K562 (cell line): ENCODE measurements at places on chromosomes 7 and 10.

GRCh38 chr7:39688611-39689480 lies 65.5 kb downstream of the RALA start:
- DNase-seq = no peak

DNA sequence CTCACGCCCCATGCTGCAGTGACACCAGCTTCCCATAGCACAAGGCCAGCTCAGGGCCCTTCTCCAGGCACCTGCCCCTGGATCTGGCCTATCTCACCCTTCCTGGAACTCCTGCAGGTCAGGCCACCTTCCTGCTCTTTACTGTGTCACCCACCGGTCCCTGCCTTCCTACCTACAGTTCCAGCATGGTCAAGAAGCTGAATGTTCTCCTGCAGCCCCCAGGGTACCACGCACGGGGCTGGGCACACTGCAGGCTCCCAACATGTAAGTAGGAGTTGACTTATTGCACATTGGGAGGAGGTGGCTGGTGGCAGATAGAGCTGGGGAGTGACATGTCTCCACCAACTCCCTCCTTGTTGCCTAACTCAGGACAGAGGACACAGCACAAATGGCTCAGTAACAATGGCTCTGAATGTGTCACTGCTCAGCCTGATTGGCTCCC lies 14.5 kb downstream of the ITPRIP start:
- no peak for DNase-seq

DNA sequence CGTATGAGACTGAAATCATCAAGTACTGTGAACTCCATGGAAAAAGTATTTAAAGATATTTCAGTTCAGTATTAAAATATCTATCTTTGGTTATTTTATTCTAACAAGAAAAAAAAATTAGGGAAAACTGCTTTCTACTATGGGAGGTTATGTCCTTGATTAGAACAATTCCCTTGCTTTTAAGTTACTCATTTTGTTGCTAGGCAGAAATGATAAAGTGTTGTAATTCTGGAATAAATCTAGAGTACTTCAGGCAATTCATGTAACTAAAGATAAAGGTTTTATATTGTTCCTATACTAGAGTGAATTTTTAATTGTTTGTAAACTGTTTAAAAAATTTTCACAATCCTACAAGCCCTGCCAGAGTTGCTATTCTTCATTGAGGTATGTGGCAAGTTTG lies 92.0 kb downstream of the BBS9 start:
- no peak for DNase-seq

DNA sequence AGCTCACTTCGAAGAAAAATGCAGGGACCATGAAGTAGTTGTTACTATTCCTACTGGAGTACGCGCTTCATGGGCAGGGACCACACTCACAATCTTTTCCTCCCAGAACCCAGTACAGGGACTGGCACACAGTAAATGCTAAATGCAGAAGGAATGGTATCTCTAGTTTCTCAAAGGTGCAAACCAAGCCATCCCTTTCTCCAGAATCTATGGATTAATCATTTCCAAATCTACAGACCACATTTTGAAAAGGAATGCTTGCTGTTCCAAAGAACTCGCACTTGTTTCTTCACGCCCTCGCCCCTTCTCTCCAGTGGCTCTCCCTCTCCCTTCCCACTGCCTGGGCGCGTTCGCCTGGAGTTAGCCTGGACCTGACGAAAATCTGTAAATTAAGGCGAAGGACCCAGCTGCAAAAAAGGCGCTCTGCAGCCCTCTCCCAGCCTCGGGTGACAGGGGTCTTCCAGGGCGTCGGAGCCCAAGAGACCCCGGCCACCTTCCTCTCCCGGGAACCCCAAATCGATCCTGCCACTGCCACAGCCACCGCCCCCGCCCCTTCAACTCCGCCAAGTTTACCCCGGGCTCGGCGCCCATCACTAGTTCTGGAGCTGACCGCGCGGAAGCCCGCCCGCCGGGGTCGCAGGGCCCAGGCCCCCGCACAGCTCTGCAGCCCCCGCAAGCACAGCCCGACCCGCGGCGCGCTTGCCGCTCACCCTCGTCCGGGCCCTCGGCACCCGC lies 527 bp downstream of the PDIA4 start:
- no peak for DNase-seq

- DNase-seq = peak; percentile 71
Measured at GRCh38 chr7:20440472-20441105, 109.9 kb downstream of the ITGB8 start.

DNA sequence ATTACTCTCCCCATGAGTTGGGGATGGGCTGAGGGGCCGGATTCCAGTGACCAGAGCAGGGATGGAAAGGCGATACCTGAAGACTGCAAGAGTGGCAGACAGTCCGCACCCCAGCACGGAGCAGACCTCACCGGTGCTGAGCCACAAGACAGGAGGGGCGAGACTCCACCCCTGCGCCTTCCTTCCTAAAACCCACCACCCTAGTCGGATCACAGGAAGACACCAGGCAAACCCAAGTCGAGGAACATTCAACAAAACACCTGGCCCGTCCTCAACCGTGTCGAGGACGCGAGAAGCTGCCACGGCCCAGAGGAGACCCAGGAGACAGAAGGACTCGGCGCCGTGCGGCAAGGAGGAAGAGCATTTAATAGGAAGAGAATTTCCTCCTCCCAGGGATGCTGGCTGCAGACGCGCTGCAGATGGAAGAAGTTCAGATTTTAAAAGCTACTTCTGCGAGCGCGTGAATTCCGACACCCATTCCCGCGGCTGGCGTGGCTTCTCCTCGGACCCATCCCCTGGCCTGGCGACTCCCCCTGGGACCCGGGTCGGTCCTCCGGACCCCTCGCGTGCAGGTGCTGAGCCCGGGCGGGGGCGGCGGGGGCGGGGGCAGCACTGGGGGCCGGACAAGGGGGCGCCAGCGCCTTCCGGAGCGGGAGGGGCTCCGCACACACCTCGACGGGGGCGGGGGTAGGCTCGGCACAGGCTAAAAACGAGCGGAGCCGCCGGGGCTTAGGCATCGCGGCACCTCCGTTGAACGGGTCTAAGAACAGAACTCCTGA lies 563 bp upstream of the UTF1 start:
- DNase-seq = no peak

DNA sequence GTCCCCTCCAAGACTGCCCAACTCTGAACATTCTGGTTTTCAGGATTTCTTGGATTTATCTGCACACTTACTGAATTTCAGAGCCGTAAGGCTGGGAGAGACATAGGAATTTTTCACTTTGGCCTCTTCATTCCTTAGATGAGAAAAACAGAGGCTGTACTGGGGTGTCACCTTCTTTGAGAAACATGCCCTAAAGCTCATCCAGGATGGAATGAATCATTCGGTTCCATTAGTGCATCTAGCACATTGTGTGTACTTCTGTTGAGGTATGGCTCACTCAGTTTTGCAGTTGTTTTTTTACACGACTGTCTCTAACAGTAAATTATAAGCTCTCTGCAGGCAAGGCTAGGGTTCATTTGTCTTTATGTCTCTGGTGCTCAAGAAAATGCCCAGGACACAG lies 383.4 kb downstream of the GATA3 start:
- DNase-seq = no peak

DNA sequence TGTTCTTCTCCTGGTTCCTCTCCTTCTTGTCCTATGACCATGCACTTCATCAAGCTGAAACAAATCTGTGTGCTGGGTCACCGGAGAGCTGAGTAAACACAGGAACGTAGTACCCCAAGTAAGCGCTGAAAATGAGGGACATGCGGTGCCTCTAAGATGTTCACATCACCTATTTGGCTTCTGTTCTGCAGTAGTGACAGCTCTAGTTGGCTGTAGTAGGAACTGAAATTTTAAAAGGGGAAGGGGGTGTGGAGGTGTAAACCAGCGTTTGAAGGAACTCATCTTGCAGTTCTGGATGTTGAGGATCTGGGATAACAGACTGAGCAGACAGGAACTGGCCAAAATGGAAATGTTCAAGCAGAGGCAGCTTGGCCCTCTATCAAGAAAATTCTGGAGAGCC lies 85.2 kb downstream of the WNT2 start:
- no peak for DNase-seq

GRCh38 chr10:100881556-100882213 lies 31.1 kb upstream of the SLF2 start:
- no peak for DNase-seq

DNA sequence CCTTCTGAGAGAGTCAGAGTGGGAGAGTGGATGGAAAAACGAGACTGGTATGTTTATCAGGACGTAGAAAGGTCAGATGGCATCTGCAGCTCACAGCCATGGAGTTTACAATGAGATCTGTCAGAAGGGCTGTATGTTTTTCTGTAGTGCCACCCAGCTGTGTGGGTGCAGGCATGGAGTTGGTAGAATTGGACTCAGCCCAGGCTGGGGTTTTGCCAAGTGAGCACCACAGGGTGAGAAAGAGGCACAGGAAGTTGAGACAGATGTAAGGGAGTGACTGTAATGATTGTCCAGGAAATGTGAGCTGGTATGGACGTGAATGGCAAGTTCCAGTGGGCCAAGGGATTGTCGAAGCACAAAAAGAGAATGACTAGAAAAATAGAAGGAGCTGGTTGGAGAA lies 9.1 kb upstream of the ZYX start:
- no peak for DNase-seq

DNA sequence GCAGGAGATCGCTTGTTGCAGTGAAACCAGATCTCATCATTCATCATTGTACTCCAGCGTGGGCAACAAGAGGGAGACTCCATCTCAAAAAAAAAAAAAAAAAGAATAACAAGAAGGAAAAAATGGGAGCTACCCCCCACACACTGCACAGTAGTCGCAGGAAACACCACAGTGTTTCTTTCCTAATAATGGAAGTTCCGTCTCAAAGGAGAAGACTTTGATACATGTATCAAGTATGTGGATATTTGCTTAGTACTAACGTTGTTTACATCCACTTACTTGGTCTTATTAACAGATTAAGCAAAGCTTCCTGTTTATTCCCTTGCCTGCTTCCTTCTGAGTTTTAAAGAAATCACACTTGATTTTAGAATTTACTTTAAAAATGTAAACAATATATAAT lies 22.2 kb downstream of the YAE1 start:
- DNase-seq = no peak

- no peak for DNase-seq
Measured at GRCh38 chr10:102460836-102461186, 9.5 kb upstream of the C10orf95 start.

- DNase-seq = no peak
Measured at GRCh38 chr7:155020996-155021395, 18.1 kb upstream of the PAXIP1 start.

DNA sequence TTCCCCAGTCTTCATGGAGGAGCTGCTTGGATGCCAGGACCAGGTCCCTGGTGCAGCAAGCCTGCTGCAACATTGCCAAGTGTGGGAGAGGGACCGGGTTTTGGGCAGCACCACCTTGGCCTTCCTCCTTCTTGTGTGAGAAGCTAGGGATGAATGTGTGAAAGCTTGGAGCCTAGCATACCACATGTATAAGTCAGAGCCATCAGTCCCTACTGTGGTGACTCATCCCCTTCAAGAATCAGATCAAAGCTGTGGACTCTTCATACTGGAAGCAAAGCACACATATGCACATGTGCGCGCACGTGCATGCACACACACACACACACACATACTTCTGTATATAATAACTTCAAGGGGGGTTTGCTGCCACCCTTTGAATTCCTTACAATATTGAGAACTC lies 527.8 kb downstream of the LRMDA start:
- no peak for DNase-seq

GRCh38 chr7:127594490-127594889 lies 954 bp downstream of the FSCN3 start:
- DNase-seq = no peak

- DNase-seq = no peak
Measured at GRCh38 chr7:155392726-155393570, 65.0 kb upstream of the EN2 start.

GRCh38 chr7:53744403-53744760 lies 708.9 kb downstream of the POM121L12 start:
- no peak for DNase-seq

DNA sequence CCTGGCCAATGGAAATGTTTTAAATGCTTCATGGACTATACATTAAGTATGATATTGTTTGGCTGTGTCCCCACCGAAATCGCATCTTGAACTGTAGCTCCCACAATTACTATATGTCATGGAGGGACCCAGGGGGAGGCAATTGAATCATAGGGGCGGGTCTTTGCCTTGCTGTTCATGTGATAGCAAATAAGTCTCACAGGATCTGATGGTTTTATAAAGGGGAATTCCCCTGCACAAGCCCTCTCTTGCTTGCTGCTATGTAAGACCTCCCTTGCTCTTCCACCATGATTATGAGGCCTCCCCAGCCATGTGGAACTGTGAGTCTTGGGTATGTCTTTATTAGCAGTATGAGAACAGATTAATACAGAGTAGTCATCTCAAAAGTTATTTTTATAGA lies 32.4 kb upstream of the GRB10 start:
- DNase-seq = no peak

DNA sequence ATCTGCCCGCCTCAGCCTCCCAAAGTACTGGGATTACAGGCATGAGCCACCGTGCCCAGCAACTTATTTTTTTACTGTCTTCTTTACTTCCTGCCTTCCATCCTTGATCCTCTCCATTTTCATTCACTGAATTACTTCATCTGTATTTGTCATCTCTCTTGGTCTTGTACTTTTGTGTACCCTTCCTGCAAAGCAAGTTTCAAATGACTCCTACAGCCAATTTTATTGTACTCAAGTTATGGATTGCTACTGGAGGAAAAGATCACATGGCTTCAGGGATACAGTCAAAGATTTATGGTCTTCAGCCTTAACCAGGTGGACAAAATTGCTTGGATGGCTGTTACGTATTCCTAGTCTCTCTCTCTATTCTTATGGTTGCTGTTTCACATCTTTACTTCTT lies 22.6 kb downstream of the SEPTIN7 start:
- no peak for DNase-seq

DNA sequence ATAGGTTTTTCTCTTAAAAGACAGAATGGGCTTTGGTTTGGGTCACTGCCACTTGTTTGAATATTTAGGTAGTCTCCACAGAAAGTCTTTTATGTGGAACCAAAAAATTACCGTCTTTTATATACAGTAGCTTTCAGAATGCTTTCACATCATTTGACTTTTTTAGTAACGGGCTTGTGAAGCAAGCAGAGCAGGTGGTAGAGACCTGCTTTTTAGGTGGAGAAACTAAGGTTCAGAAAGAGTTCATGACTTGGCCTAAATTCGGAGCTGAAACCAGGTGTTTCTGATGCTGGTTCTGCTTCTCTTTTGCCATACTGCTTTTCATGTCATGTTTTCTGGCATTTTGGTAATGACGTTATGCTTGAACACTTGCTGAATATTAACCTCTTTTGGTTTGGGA lies 36.3 kb downstream of the GARS1 start:
- DNase-seq = no peak

DNA sequence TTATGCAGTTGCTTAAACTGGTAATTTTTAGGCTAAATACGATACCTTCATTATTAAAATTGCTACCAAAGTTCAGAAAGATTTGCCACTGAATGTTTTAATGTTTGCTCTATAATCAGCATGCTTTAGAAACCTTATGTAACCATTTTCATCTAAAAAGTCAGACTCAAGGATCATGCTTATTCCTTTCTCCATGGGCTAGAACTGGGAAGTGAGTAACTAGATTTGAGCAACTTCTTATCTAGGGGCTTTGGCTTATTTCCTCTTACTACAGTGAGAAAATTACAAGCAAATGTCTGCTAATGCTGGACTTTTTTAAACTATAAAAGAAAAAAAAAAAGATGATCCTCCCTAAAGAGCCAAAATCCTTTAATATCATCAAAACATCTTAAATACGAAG lies 215.9 kb downstream of the CRPPA start:
- no peak for DNase-seq
